CD4-positive, alpha-beta memory T cell (primary cell): ENCODE measurements at places on chromosomes 1 and 21.
A peak's percentile ranks its signal among the peaks of the same experiment; 100 is the strongest.

DNA sequence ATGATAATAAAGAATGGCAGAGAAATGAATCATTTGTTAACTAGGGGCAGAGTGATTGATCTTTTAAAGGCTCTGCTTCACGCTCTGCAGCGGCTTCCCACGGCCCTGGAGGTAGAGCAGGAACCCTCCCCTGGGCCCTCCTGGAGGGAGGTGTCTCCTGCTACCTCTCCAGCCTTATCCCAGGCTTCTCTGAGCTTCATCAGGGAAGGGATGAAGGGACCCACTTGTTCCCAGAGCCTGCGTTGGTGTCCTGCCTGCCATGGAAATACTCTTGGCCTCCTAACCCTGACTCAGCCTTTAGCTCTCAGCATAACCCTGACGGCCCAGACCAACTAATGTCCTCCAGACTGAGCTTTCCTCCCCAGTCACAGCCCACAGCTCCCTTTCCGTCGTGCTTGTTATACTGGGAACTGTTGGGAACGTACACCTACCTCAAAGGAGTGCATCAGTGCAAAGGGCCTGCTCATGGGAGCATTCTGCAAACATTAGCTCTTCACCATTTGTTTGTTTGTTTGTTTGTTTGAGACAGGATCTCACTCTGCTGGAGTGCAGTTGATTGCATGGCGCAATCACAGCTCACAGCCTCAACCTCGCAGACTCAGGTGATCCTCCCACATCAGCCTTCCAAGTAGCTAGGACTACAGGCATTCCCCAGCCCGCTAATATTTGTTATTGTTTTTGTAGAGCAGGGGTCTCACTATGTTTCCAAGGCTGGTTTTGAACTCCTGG is 17.4 kb upstream of the HNRNPU start:
- no peak for DNase-seq

GRCh38 chr1:184945029-184945428 is 29.3 kb downstream of the NIBAN1 start:
- DNase-seq, result no peak

DNA sequence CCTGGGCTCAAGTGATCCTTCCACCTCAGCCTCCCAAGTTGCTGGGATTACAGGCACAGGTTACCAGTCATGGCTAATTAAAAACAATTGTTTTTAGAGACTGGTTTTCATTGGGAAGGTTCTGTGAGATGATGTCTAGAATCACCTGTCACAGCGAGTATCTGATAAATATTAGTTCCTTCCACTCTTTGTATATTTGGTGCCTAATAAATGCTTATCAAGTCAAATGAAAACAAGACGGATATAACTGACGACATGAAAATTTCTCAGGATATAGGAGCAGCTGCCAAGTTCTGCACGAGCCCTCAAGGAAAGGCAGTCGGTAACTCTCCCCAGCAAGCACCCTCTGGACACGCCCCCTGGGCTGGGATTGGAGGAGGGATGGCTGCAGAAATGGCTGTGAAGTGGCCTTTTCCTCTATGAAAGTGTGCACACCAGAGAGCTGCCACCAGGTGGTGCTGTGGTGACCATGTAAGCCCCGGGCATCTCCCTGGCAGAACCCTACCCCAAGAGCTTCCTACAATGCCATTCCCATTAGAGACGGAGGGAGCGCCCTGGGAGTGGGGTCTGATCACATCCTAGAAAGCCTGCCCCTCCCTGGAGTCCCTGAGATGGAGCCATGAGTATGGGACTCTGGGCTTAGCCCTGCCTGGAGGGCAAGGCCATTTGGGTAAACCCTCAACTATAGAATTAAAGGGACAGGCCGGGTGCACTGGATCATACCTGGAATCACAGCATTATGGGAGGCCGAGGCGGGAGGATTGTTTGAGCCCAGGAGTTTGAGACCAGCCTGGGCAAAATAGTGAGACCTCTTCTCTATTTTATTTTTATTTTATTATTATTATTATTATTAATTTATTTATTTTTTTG is 50.9 kb downstream of the HTR6 start:
- peak; percentile 71 for DNase-seq

DNA sequence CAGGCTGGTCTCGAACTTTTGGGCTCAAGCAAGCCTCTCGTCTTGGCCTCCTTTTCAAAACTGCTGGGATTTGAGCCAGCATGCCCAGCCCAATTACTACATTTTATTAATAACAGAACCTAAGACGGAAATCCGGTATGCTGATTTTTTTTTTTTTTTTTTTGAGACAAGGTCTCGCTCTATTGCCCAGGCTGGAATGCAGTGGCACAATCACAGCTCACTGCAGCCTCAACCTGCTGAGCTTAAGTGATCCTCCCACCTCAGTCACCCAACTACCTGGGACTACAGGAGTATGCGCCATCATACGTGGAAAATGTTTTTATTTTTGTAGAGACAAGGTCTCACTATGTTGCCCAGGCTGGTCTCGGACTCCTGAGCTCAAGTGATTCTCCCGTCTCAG is 20.2 kb downstream of the ACBD3 start:
- DNase-seq, result no peak

- DNase-seq, result no peak
These were observed 513.2 kb upstream of the ADGRL2 start for GRCh38 chr1:81287411-81288080.

GRCh38 chr1:205922806-205923205 is 20.4 kb downstream of the SLC26A9 start:
- no peak for DNase-seq

DNA sequence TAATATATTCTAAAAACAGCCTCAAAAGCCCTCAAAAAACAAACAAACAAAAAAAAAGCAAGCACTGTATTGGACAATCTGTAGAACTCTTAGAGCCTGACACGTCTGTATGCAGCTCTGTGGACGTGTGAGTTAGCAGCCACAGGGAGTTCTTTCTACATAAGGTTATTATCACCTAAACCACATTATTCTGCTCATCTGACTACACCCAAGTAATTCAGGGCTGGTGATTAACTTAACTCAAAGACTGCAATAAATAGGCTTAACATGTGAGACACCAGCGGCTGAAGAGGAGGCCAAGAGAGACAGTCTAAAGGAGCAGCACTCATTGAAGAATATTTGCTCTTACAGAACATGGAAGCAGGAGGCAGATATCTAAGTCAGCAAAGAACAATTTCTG is 316.0 kb downstream of the VAV3 start:
- DNase-seq, result no peak

DNA sequence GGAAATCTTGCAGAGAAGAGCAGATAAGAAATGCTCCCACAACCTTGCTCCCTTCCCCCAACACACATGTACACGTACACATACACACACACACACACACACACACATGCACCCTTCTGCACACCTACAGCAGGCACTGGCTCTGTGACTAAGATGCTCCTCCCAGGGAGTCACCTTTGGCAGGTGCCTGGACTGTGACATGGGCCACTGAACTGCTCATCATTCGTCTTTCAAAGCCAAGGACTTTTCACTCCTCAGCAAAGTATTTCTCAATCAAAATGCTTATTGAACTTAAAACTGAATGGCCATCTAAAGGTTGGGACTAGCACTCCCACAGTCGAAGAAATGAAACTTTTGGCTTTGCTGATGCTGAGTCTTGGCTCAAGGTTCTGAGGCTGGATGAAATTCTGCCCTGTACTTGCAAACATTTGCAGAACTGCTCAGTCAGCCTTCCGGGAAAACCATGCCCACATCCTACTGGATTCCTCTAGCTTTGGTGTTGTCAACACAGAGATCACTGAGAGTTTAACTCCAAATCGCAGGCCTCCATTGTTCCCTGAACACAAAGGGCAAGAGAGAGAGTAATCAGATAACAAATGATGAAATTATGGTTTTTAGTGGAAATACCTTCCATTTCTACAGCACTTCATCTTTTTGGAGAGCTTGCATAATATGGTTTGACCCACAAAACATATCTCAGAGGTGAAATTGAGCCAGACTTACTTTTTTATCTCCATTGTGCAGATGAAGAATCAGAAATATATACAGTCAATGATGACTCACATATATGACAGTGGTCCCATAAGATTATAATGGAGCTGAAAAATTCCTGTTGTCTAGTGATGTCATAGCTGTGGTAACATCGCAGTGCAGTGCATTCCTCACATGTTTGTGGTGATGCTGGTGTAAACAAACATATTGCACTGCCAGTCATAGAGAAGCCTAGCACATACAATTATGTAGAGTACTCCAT is 72.4 kb upstream of the BCAR3 start:
- no peak for DNase-seq

GRCh38 chr1:44884746-44885145 is 41.7 kb upstream of the PTCH2 start:
- DNase-seq, result no peak

DNA sequence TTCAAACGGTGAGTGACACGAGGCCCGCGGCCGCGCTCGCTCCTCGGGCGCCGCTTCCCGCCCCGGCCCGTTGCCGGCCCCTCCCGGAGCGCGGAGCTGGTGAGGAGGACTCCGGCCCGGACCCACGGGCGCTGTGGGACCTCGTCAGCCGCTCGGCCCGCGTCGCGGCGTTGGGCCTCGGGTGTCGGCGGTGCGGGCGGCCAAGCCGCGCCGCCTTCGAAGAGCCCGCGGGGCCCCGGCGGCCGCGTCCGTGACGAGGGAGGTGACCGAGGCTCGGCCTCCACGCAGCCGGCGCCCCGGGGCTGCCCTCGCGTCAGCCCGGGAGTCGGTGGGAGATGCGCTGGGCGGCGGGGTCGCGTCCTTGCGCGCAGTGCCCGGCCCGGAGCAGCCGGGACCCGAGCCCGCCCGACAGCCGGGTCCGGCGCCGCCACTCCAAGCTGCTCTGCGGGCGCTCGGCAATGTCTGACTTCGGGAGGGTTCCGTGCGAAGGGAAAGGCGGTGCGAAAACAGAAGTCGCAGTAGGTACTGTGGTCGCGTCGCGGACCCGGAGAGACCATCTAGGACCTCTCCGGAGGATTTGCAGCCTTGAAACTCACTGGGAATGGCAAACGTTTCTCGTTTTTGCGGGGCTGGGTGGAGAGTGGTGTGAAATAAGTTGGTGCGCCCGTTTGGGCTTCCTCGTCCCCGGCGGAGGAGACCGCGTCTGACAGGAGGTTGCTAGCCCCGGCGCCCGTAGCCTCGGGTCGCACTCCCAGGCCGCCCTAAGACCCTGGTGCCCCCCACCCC is 829 bp downstream of the SPEN start:
- peak; percentile 59 for DNase-seq

DNA sequence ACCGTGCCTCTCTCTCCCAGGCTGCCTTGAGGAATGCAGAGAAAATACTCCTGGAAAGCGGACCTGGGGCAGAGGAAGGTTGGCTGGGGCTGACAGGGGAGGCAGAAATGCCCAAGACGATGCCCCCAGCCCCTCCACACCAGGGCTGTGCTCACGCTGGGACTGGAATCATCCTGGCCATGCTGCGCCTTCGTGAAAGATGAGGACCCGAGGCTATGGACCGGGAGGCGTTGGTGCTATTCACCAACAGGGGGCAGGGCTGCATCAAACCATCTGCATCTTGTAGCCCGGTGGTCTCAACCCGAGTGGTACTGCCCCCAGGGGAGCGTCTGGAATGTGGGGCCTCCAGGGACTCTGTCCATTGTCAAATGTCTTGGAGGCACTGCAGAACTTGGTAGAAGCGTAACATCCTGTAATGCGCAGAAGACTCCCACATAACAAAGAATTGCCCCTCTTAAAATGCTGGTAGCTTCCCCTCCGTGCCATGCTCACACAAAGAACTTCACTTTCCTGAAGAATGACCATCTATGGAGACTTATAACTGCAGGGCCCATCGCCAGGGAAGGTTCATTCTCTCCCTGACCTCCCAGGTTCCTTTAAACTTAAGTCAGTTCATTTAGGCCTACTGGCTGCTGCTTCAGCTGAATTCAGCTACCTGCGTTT is 251.2 kb downstream of the RRAGC start:
- no peak for DNase-seq

- no peak for DNase-seq
These were observed 51.1 kb downstream of the HSF2BP start for GRCh38 chr21:43608225-43608624.

- DNase-seq, result no peak
These were observed 70.3 kb downstream of the CD46 start for GRCh38 chr1:207822124-207822601.

GRCh38 chr1:237405912-237406311 is 363.9 kb downstream of the RYR2 start:
- no peak for DNase-seq

DNA sequence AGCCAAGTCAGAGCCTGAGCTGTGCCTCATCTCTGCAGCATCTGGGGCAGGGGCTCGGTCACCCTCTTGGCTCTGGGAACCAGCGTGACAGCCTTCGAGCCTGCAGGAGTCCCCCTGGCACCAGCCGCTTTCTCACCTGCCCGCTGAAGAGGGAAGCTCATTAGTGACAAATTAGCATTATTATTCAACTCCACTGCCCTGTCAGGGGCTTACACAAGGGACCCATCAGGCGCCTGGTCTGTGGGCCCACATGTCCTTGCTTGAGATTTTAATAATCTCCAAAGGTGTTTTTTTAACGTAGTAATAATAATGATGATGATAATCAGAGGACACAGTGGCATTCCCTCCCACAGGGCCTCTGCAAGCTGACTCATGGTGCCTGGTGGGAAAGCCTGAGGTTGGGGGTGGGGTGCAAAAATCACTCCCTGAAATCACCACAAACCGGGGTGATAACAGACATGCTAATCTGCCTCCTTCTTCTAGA is 98.1 kb upstream of the IGSF21 start:
- DNase-seq, result no peak

DNA sequence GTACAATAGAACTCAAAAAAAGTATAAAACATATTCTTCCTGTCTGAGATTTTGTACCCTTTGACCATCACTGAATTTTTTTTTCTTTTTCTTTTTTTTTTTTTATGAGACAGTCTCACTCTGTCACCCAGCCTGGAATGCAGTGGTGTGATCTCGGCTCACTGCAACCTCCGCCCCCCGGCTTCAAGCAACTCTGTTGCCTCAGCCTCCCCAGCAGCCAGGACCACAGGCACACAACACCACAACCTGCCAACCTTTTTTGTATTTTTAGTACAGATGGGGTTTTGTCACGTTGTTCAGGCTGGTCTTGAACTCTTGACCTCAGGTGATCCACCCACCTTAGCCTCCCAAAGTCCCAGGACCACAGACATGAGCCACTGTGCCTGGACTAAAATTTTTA is 10.4 kb downstream of the SDCCAG8 start:
- DNase-seq, result no peak

DNA sequence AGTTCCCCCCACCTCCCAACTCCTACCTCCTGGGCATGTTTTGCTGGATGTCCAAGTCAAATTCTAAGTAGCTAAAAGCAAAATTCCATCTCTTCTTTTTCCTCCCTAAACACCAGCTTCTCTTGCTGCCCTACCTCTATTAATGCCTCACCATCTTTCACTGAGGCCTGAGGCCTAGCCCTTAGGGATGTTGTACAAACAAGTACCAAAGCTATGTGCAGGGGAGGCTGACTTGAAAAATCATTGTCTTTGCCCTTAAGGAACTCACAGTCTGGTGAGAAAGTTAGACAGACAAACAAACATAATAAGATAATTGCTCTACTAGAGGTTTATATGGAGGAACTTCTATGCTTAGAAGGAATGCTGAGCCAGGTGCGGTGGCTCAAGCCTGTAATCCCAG is 25.3 kb upstream of the SYNC start:
- no peak for DNase-seq

GRCh38 chr1:244395965-244396364 is 55.7 kb downstream of the ADSS2 start:
- no peak for DNase-seq
